ENCODE measurements at places on chromosomes 12 and 14. TPM values are rescaled to one million over a fixed set of nuclear protein-coding genes. Genes with fewer than 3 reads are reported as not detected.

DNA sequence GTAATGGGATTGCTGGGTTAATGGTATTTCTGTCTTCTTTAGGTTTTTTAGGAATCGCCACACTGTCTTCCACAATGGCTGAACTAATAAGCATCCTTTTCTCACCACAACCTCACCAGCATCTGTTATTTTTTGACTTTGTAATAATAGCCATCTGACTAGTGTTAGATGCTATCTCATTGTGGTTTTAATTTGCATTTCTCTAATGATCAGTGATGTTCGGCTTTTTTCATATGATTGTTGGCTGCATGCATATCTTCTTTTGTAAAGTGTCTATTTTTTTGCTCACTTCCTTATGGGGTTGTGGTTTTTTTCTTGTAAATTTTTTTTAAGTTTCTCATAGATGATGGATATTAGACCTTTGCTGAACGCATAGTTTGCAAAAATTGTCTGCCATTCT lies 377.9 kb downstream of the GALC start:
- DNase-seq, result no peak

DNA sequence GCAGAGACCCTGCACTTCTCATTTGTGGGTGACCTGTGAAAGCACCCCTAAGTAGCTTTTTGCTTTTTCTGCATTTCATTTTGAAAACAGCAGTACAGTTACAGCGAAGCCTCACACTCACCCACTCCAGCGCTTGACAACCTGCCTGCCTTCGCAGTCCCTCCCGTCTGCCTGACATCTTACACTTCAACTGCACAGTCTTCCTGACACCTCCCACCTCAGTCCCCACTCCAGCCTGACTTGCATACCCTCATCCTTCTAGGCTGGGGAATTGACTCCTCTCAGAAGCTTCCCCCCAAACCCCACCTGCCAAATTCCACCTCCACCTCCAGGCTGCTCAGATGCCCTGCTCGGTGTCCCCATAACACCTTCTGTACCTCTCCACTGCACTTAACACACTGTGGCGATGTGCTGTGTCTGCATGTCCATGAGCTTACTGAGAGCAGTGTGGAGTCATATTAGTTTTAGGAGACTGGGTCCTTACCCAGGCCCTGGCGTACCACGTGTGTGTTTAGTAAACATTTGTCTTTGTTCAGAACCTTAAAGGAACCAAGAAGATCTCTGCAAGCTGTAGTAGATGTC lies 159.4 kb downstream of the PRKCH start:
- no peak for DNase-seq

DNA sequence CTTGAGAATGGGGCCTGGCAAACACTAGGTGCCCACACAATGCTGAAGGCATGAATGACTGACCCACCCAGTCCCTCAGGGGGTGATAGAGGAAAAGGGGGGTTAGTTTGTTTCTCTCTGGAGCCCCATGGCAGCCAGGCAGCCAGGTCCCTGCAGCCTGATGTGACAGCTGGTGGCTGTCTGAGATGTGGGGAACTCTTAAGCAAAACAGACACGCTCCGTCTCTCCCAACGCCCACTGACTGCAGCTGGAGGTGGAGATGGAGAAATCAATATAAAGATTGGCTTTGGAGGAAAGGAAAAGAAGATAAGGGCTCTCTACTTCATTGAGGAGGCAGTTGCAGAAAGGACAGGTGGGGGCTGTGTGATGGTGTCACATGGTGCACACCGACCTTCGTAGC lies 240.8 kb upstream of the LHX5 start:
- no peak for DNase-seq

Gene RPL10L
- polyA plus RNA-seq, result not detected
